Activated CD4-positive, alpha-beta T cell treated with anti-CD3 and anti-CD28 coated beads, Interleukin-2, amount 50 U/mL, for 48 hours (primary cell): ENCODE measurements at places on chromosomes 4 and X.

DNA sequence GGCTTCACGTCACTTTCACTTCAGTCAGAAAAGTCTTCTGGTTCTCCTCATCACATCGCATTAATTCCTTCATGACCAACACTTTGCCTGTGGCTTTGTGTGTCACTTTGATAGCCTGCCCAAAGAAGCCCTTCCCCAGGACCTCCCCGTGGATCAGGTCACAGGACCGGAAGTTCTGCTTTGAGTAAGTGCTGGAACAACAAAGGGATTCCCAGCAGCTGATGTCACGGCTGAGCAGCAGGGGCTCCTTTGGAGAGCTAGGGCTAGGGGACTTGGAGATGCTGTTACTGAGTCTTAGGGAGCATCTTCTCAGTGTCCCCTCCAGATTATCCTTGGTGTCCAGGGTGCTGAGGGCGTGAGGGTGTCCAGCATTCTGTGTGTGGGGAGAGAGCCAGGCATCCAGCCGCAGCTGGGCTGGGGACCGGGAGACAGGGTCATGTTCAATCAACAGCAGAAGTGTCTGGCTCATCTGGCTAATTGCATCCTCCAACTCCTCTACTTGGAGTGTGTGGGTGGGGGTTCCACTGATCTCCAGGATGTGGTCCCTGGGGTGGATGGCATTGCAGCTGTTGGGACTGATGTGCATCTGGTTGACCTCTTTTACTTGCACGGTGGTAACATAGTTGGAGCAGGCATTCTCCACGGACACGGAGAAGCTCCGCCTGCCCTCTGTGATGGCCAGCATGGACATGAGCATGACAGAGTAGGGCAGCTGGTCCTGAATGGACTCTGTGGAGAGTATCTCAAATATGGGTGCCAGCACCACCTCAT is 39.2 kb upstream of the ARHGAP6 start:
- DNase-seq = no peak

GRCh38 chr4:94911106-94911505 is 153.4 kb downstream of the BMPR1B start:
- no peak for DNase-seq

- no peak for DNase-seq
These were observed 6.0 kb upstream of the SOX3 start for GRCh38 chrX:140510895-140511295.

DNA sequence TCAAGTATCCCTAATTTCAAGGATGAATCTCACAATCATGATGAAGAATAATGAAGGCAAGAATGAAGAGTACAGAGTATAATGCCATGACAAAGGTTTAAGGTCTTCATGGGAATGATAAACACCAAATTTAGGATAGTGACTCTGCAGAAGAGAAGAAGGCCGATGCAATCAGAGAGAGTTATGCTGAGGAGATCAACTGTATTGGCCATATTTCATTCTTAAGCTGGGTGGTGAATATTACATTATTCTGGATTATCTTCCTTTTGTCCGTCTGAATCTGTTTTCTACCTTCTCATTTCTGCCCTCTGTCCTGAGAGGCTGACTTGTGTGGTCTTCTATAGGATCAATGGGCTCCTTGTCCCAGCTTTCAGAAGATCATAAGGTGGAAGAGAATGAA is 7.8 kb upstream of the METAP1 start:
- DNase-seq = no peak

DNA sequence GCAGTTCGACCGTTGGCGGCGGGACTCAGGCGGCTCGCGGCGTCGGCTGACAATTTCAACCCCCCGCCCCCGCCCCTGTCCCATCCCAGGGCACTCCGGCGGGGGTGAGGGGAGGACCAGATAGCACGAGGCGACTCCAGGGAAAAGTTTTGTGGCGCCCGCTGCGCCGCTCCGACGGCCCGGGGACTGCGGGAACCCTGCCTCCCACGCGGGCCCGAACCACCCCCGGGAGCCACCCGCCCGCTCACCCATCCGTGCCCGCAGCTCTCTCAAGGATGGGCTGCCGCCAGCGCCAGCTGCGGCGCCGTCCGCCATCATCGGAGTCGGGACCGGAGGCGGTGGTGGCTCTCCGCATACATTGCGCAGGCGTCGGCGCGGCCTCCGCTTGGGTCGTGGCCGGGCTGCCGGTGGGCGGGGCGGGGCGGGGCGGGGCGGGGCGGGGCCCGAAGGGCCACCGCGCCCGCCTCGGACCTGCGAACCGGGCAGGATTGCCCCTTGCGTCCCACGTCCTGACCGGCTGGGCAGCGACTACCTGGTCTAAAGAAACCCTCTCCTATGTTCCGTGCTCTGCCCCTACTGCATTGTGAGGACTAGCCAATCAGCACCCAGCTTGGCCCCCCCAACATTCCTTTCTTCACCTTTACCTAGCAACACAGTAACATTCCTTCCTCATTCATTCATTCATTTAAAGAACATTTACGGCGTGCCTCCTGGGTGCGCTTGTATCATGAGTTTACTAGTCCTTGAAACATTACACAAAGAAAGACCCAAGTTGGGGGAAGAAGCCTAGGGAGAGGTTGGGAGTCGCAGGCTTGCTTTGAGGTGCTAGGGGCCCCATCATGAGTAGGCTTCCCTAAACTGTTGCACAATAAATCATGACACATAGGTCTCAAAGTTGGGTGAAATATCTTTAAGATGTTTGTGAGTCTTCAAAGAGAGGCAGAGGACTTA is at the start of gene MAP7D3:
Gene MAP7D3 (minus strand): TSS at position 360 of the 951 bp plus-strand sequence. CDS start 42 bp downstream, at position 318.
- DNase-seq = peak; percentile 57

- no peak for DNase-seq
These were observed 471.6 kb downstream of the ZIC3 start for GRCh38 chrX:138037548-138037947.

- DNase-seq = no peak
These were observed 81.2 kb downstream of the ADAM29 start for GRCh38 chr4:174999407-174999806.

GRCh38 chr4:145523117-145523516 is 41.5 kb downstream of the SMAD1 start:
- DNase-seq = no peak
